ENCODE measurements at places on chromosomes 2 and 18.

GRCh38 chr2:6314218-6314960 lies 551.3 kb downstream of the CMPK2 start:
- no peak for DNase-seq

DNA sequence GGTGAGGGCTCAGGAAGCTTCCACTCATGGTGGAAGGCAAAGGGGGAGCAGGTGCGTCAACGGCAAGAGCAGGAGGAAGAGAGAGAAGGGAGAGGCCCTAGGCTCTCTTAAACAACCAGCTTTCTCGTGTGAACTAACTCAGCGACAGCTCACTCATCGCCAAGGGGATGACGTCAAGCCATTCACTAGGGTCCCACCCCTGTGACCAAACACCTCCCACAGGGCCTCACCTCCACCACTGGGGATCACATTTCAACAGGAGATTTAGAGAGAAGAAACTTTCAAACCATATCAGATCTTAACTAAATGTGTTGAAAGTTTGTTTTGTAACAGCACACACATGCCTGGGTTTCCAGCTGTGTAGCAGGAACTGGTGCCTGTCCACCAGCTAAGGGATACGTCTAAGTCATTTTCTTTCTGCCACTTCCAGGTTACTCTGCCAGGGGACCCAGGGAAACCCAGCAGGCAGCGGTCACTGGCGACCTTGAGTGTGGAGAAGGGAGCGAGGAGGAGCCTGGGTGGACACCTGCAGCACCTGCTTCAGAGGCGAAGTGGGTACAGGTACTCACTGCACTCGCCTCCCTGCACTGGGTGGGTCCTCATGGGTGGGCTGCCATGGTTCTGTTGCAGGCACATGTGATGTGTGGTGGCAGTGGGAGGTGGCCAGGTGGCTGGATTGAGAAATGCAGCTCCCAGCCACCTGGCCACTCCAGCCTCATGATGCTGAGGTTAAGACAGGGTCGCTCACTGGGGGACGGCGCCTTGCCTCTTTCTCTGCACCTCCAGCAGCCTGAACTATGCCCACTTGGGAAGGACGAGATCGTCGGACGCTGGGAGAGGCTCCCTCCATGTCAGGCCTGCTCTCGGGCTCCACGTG lies 8.4 kb upstream of the GPC1 start:
- DNase-seq = no peak

GRCh38 chr18:13543144-13543543 lies 183.2 kb downstream of the FAM210A start:
- no peak for DNase-seq

DNA sequence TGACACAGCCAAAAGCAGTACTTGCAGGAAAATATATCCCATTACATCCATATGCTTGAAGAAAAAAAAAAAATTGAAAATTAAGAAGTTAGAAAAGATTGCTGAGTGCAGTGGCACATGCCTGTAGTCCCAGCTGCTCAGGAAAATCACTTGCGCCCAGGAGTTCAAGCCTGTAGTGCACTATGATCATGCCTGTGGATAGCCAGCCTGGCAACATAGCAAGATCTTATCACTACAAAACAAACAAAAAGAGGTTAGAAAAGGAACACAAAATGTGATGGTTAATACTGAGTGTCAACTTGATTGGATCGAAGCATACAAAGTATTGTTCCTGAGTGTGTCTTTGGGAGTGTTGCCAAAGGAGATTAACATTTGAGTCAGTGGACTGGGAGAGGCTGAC lies 361.9 kb downstream of the NYAP2 start:
- DNase-seq = no peak

DNA sequence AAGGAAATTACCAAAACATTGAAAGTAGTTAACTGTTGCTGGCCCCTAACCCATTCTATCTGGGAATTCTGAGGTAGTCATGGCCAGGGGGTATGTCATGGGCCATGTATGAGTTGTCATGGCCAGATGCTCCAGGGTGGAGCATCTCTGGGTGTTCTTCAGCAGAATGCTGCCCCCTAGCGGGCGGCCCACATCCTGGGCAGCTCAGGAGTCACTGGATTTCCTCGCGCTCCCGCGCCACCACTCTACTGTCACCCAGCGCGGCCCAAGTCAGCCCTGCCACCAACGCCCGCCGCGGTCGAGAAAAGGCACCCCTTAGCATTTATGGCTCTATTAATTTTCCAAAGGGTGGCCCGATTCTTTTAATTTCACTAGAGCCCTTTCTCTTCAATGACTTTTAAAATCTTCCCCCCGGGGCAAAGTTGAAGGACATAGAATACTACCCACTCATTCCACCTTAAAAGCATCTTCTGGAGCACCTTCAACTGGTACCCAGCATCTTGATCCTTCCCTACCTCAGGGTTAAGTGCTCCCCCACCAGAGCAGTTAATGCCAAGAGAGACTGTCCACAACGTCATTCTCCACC lies 41.6 kb downstream of the PKDCC start:
- peak; percentile 16 for DNase-seq

DNA sequence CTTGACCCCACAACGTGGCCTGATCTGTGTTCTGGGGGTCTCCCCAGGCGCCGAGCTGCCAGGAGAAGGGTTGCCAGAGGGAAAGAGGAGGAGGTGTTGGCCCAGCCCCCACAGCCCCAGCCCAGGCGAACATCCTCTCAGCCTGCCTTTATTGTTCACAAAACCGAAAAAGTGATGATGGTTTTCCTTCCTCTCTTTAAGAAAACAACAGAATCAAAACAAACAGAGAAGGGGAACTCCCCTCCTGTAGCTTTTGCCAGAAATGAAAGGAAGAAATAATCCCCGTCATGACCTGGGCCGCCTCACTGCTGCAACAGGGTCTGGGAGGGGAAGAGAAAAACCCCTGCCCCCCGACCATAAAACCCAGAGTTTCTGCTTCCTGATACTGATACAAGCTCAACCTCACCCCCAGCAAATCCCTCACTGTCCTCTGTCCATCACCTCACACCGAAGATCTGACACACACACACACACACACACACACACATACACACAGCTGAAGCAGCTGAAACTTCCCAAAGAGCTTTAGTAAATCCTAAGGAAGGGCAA lies 52.0 kb downstream of the ZFP36L2 start:
- DNase-seq = peak; percentile 29

DNA sequence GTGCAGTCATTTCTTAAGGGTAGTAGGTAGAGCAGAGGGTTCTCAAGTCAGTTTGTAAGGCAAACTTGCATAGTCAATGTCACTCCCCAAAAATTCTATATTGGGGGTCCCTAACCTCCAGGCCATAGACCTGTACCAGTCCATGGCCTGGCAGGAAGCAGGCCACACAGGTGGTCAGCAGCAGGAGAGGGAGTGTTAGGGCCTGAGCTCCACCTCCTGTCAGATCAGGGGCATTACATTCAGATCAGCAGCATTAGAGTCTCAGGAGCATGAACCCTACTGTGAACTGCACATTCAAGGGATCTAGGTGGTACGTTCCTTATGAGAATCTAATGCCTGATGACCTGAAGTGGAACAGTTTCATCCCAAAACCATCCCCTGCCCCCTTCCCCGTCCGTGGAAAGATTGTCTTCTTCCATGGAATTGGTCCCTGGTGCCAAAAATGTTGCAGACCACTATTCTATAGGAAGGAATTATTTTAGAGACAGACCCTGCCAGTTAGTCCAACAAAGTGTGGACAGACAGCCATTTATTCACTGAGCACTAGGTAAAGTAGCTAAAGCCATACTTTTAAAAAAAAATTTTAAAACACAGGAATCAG lies 6.7 kb downstream of the COA5 start:
- DNase-seq = no peak

DNA sequence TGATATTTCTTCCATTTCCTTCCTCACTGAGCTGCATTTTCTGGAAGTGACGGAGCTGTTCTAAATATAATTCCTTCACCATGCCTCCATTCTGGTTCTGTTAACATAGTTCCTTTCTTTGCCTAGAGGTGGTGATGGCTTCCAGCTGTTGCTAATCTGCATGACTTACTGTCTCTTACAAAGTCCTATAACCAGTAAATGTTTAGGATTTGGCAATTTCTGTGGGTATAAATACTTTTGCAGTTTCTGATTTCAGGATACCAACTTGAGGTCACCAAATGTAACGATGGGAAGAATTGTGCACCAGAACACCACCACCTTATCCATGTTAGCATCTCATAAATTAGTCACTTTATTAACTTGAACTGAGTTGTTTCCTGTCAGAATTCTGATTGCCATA lies 101.7 kb upstream of the FN1 start:
- no peak for DNase-seq

DNA sequence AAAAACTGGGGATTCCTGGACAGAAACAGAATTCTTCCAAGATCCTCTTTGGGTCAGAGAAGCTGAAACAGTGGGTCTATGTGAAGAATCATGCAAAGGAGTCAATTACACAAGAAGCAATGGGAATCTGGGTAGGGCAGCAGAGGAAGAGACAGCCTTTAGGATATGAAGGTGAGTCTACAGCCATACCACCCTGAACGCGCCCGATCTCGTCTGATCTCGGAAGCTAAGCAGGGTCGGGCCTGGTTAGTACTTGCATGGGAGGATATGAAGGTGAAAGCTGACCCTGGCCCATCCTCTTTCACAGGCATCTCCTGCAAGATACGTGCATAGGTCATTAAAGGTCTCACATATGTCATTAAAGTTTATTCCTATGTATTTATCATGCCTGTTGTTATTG lies 1080.9 kb upstream of the FANCL start:
- DNase-seq = no peak

GRCh38 chr2:71667256-71668182 lies 214.2 kb downstream of the DYSF start:
- no peak for DNase-seq

All from NK-92 treated with Interleukin-12 subunit alpha and Interleukin-12 subunit beta, amount 100 ng/mL, for 24 hours (cell line).